H7 (cell line): ENCODE measurements at places on chromosomes 1 and 21.

- DNase-seq: no peak
These were observed 13.0 kb upstream of the ANGPTL7 start for GRCh38 chr1:11176081-11176706.

- DNase-seq: no peak
These were observed 18.3 kb downstream of the SUCO start for GRCh38 chr1:172551279-172551678.

DNA sequence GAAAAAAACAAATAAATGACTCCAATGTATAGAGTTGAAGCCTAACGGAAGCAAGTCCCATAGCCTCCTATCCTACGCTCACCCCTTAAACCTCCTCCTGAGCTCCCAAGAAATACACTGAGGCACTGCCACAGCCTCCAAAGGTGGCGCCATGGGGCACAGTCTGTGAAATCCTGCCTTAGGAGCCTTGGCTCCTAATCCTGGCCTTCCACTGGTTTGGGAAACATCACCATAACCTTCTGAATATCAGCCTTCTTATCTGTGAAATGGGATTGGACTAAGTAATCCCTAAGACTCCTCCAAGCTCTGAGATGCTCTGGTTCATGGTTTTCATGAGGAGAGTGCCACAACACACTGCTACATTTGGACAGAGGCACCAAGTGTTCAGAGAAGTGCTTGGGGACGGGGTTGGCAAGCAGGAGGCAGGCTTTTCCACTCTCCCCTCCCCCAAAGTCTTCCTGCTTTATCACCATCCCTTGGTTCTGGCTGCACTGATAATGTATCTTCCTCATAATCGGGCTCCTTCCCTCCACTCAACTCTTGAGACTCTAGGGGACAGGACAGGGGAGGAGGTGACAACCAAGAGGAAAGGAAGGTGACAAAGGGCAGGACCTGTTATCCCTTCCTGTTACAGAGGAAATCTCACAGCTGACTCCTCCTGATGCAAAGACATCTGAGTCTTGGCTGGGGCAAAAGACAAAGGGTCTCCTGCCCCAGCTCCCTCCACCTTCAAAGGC lies 2.7 kb downstream of the SLAMF7 start:
- DNase-seq: peak; percentile 5

- no peak for DNase-seq
These were observed 243.2 kb upstream of the NR5A2 start for GRCh38 chr1:199784138-199784895.

GRCh38 chr1:182092336-182092735 lies 30.8 kb upstream of the ZNF648 start:
- no peak for DNase-seq

GRCh38 chr1:168736520-168736919 lies 7.5 kb upstream of the DPT start:
- no peak for DNase-seq

- DNase-seq: no peak
These were observed 123.8 kb upstream of the LMO4 start for GRCh38 chr1:87204921-87205320.

DNA sequence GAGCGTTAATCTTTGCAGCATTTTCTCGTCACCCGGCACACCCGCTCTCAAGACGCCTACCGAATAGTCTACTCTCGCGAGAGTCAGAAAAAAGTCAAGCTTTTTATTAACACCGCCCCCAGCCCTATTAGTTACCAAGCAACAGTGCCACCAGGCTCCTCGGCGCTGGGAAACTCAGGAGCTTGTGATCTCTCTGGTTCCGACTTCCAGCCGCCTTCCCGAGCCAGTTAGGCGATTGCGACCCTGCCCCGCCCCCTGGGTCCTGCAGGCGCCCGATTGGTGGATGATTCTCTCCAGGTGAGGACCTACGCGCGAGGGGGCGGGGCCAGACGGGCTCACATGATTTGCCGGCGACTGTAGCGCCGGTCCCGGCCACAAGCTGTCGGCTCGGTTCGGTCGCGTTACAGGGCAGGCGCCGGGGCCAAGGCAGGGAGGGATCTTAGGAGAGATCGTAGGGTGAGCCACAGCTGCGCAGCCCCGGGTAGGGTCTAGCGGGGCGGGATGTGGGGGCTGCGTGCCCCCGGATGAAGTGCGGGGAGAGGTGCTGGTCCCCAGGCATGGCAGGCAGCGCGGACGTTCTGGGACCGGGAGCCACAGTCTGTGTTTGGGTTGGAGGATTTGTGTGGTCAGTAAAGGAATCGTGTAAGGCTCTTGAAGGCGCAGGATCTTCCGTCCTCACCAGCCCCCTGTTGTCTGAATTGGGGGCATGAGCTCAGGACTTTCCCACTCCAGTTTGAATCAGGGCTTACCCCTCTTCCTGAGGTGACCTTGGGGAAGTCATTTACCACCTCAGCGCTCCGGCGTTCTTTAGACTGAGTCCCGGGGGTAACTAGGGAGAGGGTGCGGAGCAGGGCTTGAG lies at the start of gene PFKFB2:
Gene PFKFB2, plus strand, starts transcription at position 365 of the 859 bp plus-strand sequence. CDS start 1,443 bp downstream, outside the sequence.
- peak; percentile 95 for DNase-seq

DNA sequence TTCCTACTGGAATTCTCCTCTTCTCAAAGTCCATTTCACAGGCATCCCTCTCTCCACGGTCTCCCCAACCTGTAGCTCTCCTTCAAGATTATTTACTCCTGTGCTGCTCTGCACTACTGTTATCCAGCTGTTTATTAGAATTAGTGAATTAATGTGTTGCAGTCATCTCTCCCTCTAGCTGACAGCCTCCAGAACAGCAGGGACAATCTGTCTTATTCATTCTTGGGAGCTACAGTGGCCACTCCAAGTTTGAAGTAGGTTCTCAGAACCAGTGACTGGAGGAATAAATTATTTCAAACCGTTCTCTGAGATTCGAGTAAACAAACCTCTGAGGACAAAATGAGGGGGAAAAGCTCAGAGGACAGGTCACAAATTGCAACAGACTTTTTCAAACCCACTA lies 330.9 kb downstream of the RRAGC start:
- DNase-seq: no peak

DNA sequence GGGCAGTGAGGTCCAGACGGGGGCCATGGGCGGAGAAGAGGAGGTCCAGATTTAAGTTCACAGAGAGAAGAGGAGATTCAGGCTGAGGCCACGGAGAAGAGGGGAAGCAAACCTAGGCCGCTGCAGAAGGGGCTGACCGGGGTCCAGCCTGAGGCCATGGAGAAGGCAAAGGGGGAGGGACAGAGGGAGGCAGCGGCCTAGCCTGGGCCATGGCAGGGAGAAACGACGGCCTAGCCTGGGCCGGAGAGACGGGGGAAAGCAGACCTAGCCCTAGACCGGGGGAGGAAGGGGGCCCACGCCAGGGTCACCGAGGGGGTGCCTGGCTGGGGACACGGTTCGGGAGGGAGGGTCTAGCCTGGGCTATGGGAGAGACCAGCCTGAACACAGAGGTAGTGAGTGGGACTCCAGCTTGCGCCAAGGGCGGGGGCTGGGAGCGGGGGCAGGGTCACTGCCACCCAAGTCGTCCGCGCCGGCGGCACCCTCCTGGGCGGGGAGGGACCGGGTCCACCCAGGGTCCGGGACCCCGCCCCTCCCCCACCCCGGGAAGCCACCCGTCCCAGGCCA lies 459 bp downstream of the CAPZB start:
- no peak for DNase-seq

- peak; percentile 89 for DNase-seq
These were observed 43.5 kb upstream of the CCDC27 start for GRCh38 chr1:3708791-3709190.
